ENCODE measurements at places on chromosomes 2 and 18. TPM values are rescaled to one million over a fixed set of nuclear protein-coding genes. Genes with fewer than 3 reads are reported as not detected.

DNA sequence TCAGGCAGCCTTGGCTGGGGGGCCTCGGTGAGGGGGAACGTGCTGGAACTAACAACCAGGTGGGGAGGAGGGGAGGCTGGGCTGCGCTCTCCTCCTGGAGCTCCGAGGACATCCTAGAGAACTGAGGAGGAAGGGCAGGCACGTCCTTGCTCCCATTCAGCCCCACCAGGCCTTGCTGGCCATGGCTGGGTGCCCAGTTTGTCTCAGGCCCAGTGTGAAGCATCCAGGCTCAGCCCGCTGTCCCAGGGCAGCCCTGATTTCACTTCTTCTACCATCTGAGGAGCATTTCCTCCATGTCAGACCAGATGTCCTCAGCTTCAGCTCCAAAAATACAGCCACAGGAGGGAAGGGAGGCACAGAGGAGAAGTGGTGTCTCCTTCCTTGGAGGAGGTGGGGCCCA is 125.4 kb downstream of the CELF4 start:
- DNase-seq, result no peak

CENPA gene
- total RNA-seq, result 22.1 TPM

DNA sequence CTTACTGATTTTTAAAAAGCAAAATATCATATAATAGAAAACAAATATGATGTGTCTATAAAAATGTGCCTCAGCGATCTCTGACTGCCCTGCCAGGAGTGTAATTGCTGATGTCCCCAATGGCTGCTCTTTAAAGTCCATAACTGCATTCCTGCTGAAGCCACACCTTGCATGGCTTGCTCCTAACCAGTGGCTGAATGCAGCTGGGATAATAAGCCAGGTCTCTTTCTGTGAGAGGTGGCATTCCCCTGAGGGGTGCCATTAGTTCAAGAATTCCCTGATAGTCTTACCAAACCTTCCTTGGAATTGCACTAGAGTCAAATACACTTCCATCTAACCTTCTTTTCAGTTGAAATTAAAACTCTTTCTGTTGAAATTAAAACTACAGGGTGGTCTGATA is 125.8 kb upstream of the ZNF804A start:
- no peak for DNase-seq

KCNF1 gene
- total RNA-seq, result 0.19 TPM
